Pulmonary artery endothelial cell (primary cell): ENCODE measurements at places on chromosomes 7 and 10. TPM values are rescaled to one million over a fixed set of nuclear protein-coding genes. Genes with fewer than 3 reads are reported as not detected.

The NKX1-2 gene
- not detected in 2 replicates for total RNA-seq

The ITIH5 gene
- not detected in 2 replicates for total RNA-seq

The LBX1 gene
- total RNA-seq: not detected in 2 replicates

The GDF10 gene
- total RNA-seq: not detected in 2 replicates

The UPK3B gene
- total RNA-seq: not detected in 2 replicates

The PIK3AP1 gene
- 0.13 and 0.21 TPM in 2 replicates for total RNA-seq

The SUMF2 gene
- total RNA-seq: 129 and 164 TPM in 2 replicates

The CYP2C8 gene
- not detected in 2 replicates for total RNA-seq

The WNT2 gene
- not detected in 2 replicates for total RNA-seq

The AS3MT gene
- total RNA-seq: 1.4 and 3.0 TPM in 2 replicates

The TOMM7 gene
- total RNA-seq: 116 and 162 TPM in 2 replicates

The PNLIPRP2 gene
- total RNA-seq: not detected in 2 replicates

The SEMA4G gene
- total RNA-seq: 0.60 and 0.79 TPM in 2 replicates

The ADGRA1 gene
- total RNA-seq: not detected in 2 replicates

The RPEL1 gene
- 0.07 and 0.13 TPM in 2 replicates for total RNA-seq

The CROT gene
- total RNA-seq: 7.2 and 10.4 TPM in 2 replicates

The PPP1R9A gene
- 4.1 and 9.3 TPM in 2 replicates for total RNA-seq

The PNLIP gene
- not detected in 2 replicates for total RNA-seq

The ATRNL1 gene
- total RNA-seq: 0.07 and 0.53 TPM in 2 replicates

The NAT16 gene
- not detected in 2 replicates for total RNA-seq

The MMP21 gene
- total RNA-seq: 0.07 TPM in 1 of 2 replicates, not detected in the other

The CDHR1 gene
- not detected in 2 replicates for total RNA-seq

The CYP3A4 gene
- total RNA-seq: not detected in 2 replicates

The TFR2 gene
- total RNA-seq: 0.33 and 0.85 TPM in 2 replicates

The RNF133 gene
- total RNA-seq: 0.59 and 1.1 TPM in 2 replicates

The FAM25A gene
- not detected in 2 replicates for total RNA-seq

The GRID2IP gene
- total RNA-seq: 0.04 TPM in 1 of 2 replicates, not detected in the other

The LRRD1 gene
- not detected in 2 replicates for total RNA-seq

The HOXA13 gene
- not detected in 2 replicates for total RNA-seq

The HOXA7 gene
- total RNA-seq: 0.04 and 0.13 TPM in 2 replicates

The CACNA2D1 gene
- 61.4 and 93.2 TPM in 2 replicates for total RNA-seq

The CHAT gene
- not detected in 2 replicates for total RNA-seq

The SERPINE1 gene
- total RNA-seq: 2,165 and 2,466 TPM in 2 replicates

The CALHM1 gene
- not detected in 2 replicates for total RNA-seq

The NOLC1 gene
- total RNA-seq: 42.9 and 48.2 TPM in 2 replicates
